ENCODE measurements at places on chromosomes 7 and 10.

DNA sequence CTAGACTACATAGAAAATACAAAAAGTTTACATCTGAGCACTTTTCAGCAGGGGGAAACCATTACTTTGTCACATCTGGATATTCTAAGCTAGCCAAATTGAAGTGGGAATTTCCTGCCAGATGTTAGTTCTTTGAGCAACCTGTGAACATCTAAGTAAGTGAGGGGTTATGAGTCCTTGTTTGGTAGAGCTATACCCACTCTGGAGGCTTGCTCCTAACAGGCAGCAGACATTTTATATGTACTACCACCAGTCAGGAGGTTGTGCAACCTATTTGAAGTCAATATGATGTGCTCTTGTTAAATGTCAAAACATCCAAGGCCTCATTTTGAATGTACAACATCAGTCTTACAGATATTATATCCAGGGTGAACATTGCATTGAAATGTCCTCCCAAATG is 143.3 kb upstream of the KAT6B start:
- DNase-seq, result no peak

DNA sequence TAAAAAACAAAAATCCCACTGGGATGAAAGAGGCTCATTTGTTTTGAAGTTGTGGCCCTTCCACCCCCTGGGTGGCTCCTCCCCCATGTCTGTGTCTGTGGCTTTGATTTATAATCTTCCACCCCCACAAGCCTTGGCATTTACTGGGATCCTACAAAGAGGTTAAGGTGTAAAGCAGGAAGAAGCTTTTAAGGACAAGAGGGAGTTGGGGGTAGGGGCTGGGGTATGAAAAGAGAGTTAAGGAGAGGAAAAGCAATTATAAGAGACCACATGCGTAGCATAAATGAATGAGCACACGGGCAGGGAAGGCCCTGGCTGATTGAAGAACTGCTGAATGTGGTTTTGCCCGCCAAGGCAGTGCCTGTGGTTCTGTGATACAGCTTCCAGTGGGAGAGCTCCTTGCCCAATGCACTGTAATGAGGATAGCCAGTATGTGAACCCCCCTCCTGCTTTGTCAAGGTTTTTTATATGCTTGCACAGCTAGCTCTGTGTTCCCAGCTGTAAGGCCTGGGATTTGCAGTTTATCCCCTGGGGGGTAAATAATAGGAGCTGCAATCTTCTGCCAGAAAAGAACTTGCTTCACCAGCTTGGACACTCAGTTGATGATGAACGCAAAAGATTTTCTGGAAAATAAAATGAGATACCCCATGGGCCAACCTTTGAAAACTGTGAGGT is 34.7 kb upstream of the KMT2E start:
- DNase-seq, result no peak

DNA sequence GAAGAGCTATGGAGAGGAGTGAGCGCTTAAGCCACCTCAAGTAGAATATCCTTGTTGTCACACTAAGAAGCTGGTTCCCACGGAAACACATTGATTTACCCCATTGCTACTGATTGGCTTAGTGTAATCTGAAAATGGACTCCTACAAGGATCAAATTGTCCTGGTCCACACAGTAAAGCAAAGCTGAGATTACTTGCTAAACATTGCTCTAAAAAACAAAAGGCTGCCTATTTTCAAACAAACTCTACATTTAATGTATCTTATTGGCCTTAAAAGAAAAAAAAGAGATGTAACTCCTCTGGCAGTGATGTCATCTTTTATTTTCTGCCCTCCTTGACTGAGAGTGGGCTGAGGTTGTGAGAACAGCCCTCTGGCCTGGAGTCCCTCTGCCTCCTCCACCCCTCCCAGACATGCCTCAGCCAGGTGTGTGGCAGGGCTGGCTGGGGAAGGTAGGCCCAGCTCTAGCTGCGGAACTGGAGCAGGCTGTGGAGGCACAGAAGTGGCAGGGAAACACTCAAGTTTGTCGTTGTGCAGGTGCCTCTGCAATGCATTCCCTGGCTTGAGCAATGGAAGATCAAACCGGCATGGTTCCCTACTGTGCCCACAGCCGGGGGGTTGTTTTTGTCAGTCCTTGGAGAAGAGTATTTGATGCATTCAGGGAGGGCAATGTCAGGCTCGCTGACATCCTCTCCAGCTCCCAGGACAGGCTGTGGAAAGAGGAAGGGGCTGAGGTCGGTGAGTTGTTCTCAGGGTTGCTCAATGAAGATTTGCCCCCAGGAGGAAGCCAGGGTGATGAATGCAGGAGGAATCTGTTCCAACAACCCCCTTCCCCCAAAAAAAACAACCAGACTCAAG is 9.1 kb downstream of the KLF6 start:
- no peak for DNase-seq

GRCh38 chr10:132066812-132067211 is 1.1 kb downstream of the JAKMIP3 start:
- no peak for DNase-seq

- DNase-seq, result no peak
Observed at GRCh38 chr7:21806388-21806787, 139.3 kb downstream of the CDCA7L start.

GRCh38 chr10:1855911-1856310 is 118.6 kb upstream of the ADARB2 start:
- DNase-seq, result no peak

- no peak for DNase-seq
Observed at GRCh38 chr10:125093199-125093973, 67.0 kb downstream of the CTBP2 start.

GRCh38 chr10:18423058-18423637 is 228.2 kb downstream of the NSUN6 start:
- no peak for DNase-seq

DNA sequence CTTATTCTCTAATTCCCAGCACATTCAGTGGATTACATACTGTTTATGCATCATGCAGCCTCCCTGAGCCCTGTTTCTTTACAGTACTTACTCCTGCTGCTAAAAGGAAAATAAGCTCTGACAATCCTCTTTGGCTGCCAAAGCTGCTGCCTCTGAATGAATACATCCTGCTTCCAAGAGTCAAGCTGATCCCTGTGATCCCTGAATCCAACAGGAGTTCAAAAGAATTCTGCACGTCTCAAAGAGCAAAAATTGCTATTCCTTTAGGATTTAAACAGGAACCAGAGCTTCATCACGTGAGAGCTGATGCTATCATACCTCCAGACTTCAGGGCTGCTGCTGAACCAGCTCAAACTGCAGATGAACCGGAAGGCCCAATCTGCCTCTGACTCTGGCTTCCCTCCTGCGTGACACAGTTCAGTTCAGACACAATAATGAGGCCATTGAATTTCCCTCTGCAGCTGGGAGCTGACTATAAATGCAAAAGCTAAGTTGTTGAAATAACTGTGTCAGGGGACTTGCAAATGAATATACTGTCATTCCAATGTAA is 851.0 kb upstream of the PHF14 start:
- no peak for DNase-seq

DNA sequence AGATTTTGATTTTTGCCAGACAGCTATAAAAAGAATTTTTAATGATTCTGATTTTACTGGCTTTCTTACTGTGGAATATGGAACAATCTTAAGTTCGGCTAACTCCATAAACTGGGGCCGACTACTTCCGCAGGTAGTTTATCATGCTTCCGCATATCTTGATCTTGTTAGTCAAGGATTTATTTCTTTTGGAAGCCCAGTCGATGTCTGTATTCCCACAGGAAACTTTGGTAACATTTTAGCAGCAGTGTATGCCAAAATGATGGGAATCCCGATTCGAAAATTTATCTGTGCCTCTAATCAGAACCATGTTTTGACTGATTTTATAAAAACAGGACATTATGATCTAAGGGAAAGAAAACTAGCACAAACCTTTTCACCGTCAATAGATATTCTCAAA is 8.1 kb downstream of the THNSL1 start:
- DNase-seq, result no peak
